ENCODE measurements at places on chromosomes 3 and 15. TPM values are rescaled to one million over a fixed set of nuclear protein-coding genes. Genes with fewer than 3 reads are reported as not detected.
A peak's percentile ranks its signal among the peaks of the same experiment; 100 is the strongest.

Gene CDHR4
- total RNA-seq = not detected

Gene APBA2
- total RNA-seq = 108 TPM

Gene CTXN2
- 0.16 TPM for total RNA-seq

Gene GOLGA6L7
- not detected for total RNA-seq

Gene CAPN3
- total RNA-seq = 1.1 TPM

Gene ZCWPW2
- 2.8 TPM for total RNA-seq

Gene NUP210
- total RNA-seq = 7.5 TPM

- no peak for DNase-seq
Measured at GRCh38 chr15:61640756-61641155, 411.7 kb upstream of the RORA start.

DNA sequence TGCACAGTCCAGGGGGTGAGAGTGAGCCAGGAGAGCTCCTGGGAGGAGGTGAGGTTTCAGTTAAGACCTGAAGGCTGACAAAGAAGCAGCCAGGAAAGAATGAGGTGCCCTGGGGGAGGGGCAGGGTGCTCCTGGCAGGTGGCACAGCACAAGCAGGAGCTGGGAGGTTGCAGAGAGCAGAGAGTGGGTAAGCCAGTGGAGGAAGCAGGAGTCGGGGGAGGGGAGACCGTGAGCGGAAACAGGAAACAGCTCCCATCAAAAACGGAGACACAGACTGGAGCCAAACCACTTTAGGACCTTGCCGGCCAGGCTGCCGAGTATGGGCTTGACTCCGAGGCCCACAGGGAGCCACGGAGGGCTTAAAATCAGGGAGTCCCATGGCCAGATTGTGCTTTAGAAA, 12.1 kb upstream of the FBLN2 start:
- DNase-seq = no peak

DNA sequence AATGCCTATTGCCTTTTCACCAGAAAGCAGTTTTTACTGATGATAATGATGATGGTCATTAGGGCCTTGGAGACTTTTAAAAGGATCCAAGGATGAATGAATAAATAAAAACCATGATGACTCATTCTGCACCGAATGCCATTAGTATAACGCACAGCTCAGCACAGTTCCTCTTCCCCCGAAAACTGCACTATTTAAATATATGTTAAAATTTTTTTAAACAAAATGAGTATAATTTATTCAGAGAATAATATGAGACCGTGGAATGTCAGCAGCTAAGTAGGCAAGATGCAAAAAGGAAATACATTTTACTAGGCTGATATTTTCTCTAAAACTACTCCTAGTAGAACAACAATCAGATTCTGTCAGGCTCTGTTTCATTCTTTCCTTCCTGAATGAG, 83.4 kb upstream of the NANOGP8 start:
- no peak for DNase-seq

- DNase-seq = no peak
Measured at GRCh38 chr3:42036483-42036823, 54.7 kb upstream of the TRAK1 start.

DNA sequence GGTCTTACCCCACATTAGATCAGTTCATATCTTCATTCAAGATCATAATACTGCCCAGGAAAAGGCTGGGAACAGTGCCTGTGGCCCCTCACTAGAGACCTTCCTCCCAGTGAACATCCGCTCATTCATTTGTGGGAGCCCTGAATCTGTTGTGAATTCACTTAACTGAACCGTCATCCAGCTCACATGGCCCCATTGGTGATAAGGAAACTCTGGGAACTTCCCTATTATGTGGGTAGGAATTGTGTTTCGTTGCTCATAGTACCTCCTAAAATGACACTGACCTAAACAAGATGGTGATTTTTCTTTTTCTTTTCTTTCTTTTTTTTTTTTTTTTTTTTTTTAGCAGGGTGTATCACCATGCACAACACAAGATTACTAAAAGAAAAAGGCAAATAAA, 6.8 kb upstream of the MESP2 start:
- DNase-seq = no peak

DNA sequence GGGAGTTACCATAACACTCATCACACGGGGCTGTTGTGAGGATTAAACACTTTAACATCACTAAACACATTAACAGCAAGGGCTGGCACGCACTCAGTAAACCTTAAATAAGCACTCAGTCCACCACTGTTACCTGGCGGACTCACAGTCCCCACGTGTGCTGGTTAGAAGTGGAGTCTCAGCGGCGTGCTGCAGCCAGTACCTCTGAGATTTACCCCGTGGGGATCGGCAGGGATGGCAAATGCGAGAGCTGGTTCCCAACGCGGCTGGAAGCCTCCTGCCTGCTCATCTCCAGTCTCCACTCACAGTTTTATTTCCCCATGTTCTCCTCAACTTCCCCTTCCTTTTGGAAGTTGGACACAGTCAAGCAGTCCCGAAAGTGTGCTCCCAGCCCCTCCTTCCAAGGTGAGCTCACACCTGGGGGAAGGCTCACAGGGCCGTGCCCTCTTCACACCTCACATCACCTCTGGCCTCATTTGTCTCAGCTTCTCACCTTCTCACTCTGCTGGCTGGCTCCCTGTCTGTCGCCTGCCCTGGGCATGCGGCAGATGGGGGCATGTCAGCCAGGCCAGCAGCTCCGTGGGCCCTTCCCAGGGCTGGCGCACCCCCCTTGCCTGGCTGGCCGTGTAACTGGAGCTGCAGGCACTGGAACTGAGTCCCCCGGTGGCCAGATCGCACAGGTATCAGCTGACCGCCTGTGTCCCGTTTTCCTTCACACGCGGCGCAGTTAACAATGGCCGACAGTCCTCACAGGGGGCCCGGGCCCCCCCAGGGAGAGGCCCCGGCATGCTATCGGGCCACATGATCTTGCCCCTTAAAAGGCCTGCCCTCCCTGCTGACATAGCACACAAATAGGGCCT, 87.1 kb downstream of the WNT7A start:
- DNase-seq = no peak

- no peak for DNase-seq
Measured at GRCh38 chr15:96309143-96309660, 21.3 kb upstream of the NR2F2 start.

GRCh38 chr3:89372456-89372855, 265.0 kb downstream of the EPHA3 start:
- no peak for DNase-seq

DNA sequence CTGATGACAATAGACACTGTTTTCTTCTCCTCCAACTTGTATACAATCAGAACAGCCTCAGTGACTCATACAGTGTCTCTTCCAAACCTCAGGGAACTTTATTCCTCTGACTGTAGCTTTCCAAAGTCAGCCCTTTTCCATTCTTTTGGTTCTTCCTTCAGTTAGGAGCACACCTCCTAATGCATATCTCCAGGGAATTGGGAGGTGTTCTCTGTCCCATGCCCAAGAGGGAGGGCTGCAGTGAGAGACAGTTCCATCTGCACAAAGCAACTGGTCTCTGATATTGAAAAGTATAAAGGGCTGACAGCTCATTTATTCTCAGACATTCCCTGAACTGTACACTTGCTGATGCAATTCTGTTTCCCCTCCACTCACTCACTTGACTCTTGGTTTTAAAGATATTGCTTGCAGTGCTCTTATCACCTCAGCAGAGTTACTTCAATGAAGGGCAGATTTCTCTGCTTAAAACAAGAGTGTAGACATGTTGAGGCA, 337.8 kb upstream of the TBC1D5 start:
- DNase-seq = no peak

DNA sequence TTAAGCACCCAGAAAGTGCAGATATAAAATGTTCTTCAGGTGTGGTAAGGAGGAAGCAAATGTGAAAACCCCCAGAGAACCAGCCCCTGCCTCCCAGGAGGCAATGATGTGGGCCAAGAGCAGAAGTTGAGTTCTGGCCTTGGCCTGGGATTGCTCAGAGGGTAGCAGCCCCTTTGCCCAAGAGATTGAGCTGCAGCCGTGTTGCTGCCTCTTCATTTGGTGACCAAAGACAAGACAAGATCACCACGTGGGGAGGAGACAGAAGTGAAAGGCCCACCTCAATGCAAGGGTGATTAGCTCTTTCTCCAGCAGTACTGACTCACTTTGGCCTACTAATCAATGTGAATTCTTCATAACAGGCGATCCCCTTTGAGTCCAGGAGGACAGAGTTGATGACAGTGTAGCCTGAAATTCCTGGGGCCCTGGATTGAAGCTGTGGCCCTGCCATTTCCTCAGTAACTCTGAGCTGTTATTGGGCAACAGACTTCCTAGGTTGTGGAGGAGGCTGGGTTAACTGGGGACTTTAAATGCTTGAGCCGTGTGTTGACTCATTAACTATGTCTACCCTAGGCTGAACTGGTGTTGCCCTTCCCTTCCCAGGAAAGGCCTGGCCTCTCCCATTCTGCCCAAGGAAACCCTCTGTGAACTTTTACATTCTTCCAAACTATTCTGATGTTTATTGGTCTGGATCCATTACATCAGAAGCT, 86.5 kb downstream of the ST6GAL1 start:
- DNase-seq = no peak

GRCh38 chr15:31372635-31373091, 46.0 kb downstream of the KLF13 start:
- DNase-seq = peak; percentile 26

DNA sequence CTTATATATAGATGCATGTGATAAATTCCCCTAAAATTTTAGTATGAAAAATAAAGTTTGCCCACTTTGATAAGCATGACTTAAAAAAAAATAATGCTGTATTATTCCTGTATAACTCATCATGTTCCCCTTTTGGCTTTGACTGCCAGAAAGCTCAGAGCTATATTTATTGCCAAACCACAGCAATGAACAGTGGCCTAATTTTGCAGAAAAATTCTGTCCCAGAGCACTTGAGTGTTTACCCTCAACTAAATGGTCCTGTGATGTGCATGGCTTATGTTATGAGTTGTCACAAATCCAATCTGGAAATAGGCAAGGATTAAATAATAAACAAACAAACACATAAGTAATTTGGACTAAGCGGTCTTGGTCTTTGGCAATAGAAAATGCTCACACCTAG, 276.7 kb downstream of the SLC9A9 start:
- no peak for DNase-seq

- no peak for DNase-seq
Measured at GRCh38 chr15:34070003-34070402, 31.0 kb upstream of the AVEN start.

GRCh38 chr3:1515882-1516281, 423.1 kb downstream of the CNTN6 start:
- DNase-seq = no peak

DNA sequence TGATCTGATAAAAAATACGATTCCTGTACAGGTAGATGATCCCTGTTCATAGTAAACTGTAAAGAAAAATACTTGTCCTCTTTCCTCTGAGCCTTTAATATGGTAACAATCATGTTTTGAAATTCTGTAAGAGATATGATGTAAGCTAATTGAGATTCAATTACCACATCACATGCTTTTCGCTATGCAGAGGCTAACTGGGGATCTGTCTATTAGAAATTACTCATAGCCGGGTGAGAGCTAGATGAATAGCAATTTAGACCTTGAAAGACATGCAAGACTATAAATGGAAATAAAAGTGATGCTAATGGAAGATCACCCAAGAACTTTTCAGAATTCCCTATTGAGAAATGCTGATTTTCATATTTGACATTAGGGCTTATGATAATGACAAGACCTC, 579.9 kb upstream of the ZNF717 start:
- no peak for DNase-seq

GRCh38 chr3:159293493-159293892, 491.6 kb downstream of the MFSD1 start:
- DNase-seq = no peak

- DNase-seq = no peak
Measured at GRCh38 chr3:10363935-10364334, 43.0 kb upstream of the SEC13 start.

- DNase-seq = no peak
Measured at GRCh38 chr3:118544458-118544857, 490.2 kb downstream of the IGSF11 start.

DNA sequence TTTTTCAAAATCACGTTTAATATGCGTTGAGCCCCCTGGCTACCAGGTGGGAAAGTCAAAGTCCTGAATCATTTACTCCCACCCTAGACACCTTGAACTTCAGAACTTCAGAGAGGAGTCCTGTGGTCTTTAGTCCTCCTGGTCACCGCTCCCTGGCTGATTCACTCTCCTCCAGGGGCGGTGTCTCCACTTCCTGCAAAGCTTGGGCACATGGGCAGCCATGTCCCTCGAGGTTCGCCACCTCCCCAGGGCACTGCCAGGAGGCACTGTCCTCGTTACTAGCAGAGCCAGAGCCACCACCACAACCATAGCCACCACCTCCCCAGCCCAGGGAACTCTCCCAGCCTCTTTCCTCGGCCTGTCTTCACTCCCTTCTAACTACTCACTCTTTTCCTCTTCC, 31.0 kb downstream of the LOXL1 start:
- no peak for DNase-seq

GRCh38 chr3:58621086-58621830, 44.1 kb upstream of the FAM107A start:
- no peak for DNase-seq

- no peak for DNase-seq
Measured at GRCh38 chr15:100034191-100034590, 301.0 kb upstream of the LYSMD4 start.

- DNase-seq = no peak
Measured at GRCh38 chr3:24566927-24567326, 72.3 kb upstream of the THRB start.

- no peak for DNase-seq
Measured at GRCh38 chr15:34737477-34737876, 17.3 kb downstream of the GJD2 start.

- no peak for DNase-seq
Measured at GRCh38 chr15:68027388-68027787, 26.7 kb upstream of the PIAS1 start.

DNA sequence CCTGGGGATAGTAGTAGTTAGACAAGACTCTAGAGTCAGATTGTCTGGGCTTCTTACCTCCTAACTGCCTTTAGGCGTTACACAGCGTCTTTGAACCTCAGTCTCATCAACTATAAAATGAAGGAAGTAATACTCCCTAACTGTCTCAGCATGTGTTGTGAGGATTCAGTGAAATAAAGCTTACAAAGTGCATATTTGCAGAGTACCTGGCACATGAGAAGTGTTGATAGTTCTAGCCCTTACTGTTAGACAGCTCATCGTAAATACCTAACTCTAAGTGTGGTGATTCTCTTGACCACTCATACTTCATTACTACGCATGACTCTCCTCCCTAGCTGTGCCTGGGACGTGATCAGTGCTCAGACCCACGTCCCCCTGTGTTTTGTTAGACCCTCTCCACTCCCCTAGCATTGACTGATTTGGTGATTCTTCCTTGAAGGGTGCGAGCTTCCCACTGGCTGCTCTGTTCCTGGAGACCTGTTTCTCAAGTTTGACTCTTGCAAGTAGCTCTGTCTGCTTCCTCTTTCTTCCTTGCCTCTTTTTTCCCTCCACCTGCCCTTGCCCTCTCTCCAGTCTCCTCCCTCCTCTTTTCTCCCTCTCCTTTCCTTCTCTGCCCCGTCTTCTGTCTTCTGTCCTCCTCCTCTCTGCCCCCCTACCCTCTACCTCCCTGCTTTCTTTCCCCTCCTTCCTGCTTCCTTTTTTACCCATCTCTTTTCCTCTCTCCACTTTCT, 124.2 kb downstream of the SLC25A26 start:
- no peak for DNase-seq

DNA sequence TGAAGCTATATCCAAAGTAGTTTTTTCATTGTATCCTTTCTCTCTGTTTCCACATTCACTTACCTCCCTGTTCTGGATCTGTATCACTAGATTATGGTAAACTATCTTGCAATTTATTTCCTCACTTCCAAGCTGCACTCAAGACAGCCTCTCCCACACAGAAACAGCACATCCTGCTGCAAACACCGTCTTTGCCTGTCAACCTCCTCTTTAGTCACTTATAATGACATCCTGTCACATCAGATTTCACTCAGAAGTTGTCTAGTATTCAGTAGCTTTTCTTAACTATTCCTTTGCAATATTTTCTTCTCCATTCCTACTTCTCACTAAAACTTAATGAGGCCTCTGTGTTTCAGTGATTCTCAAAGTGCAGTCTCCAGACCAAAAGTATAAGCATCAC, 490.8 kb downstream of the IGSF11 start:
- DNase-seq = no peak

Measured in occipital lobe (tissue), 3 donors.